ENCODE measurements at places on chromosomes 7 and 10.

GRCh38 chr7:128827248-128827958, 2.8 kb upstream of the FLNC start:
- no peak for DNase-seq

DNA sequence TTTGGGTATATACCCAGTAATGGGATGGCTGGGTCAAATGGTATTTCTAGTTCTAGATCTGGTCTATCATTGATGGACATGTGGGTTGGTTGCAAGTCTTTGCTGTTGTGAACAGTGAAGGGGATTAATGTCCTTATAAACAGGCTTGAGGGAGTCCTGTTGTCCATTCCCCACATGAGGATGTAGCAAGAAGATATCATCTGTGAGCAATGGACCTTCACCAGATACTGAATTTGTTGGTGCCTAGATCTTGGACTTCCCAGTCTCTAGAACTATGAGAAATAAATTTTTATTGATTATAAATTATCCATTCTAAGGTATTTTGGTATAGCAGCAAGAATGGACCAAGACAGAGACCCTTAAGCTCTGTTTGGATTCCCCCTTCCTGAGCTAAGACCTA, 72.2 kb upstream of the RELN start:
- no peak for DNase-seq

- DNase-seq, result no peak
Measured at GRCh38 chr7:158248816-158249215, 338.8 kb downstream of the PTPRN2 start.

GRCh38 chr10:109062371-109062770, 860.9 kb downstream of the XPNPEP1 start:
- no peak for DNase-seq

DNA sequence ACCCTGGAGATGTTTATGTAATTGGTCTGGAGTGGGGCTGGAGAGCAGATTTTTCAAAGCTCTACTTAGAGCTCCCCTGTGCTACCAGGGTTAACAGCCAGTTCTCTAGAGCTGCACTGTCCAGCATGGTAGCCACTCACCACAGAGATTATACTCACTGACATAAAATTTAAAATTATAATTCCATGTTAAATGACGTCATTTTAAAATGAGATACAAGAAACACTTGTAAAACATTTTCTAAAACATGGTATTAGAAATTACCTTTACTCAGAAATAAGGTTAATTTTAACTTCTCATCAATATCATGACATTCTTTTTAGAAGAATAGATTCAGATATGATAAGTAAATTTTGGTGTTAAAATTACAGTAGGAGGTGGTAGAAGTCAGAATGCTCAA, 306.2 kb upstream of the LRRN3 start:
- DNase-seq, result no peak

GRCh38 chr10:89336241-89336640, 8.4 kb downstream of the IFIT3 start:
- no peak for DNase-seq

DNA sequence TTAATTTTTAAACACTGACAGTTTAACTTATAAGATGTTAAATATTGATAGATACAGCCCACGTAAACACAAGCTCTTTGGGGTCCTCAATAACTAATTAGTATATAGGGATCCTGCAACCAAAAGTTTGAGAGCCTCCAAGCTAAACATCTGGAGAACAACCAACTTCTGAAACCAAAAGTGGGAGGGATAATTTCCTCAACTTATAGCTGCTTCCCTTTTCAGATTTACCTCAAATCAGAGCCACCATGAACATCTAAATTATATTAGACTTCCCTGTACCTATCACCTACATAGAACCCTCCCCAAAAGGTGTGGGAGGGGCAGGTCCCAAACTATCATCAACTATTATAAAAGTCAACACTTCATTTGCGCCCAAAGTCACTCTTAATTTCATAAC, 8.6 kb downstream of the PSAP start:
- no peak for DNase-seq

DNA sequence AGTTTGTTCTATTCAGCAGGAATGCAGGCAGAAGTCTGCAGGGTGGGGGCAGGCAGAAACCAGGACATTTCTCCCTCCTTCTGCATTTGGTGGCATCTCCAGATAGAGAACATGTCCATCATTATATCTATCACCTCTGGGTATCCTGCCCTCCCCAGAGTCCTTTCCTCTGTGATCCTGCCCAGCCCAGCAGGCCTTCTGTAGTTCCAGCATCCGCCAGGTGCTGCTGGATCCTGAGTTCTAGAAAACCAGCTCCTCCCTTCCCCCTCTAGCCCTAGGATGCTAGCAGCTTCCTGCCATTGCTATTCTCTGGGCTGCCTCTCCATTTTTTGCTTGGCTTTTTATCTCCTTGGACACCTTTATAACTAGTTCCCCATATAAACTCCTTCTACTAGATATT, 180.3 kb downstream of the KCNMA1 start:
- no peak for DNase-seq

Measured in activated naive CD4-positive, alpha-beta T cell (primary cell).